Kasumi-1 (cell line): ENCODE measurements at places on chromosomes 4 and X.

- no peak for DNase-seq
Observed at GRCh38 chr4:20127626-20128025, 124.1 kb upstream of the SLIT2 start.

GRCh38 chr4:88792268-88792781, 94.7 kb upstream of the NAP1L5 start:
- DNase-seq, result no peak

DNA sequence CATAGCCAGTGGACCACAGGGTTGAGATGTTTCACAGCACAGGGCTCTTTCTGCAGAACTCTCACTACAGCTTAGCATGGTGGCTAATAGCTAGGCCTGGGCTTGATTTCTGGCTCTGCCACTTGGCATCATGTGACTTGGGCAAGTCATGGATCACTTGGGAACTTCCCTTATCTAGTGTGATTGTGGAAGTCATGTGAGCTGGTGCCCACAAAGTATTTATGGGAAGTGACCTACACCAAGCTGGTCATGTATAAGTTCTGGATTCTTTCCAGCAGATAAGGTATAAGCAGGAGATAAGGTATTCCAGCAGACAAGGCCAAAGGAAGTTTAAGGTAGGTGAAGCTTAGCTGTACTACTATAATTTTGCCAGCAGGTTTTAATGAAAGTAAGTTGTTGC, 61.0 kb downstream of the REELD1 start:
- peak; percentile 11 for DNase-seq

DNA sequence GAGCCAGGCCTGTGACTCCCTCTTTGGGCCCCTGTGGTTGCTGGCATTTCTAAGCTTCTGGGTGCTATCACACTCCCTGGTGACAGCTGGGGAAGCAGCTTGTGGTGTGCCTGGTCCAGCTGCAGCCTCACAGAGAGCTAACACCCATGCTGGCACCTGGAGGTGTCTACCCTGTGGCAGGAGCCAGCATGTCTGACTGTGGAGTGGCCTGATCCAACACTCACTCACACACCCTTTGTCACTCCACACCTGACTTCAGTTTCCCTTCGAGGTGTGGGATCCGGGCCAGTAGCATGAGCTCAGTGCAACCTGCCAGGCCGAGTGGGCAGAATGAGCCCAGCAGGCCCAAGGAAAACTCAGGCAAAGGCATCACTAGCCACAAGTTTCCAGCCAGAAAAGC, 67.5 kb downstream of the TECRL start:
- no peak for DNase-seq

DNA sequence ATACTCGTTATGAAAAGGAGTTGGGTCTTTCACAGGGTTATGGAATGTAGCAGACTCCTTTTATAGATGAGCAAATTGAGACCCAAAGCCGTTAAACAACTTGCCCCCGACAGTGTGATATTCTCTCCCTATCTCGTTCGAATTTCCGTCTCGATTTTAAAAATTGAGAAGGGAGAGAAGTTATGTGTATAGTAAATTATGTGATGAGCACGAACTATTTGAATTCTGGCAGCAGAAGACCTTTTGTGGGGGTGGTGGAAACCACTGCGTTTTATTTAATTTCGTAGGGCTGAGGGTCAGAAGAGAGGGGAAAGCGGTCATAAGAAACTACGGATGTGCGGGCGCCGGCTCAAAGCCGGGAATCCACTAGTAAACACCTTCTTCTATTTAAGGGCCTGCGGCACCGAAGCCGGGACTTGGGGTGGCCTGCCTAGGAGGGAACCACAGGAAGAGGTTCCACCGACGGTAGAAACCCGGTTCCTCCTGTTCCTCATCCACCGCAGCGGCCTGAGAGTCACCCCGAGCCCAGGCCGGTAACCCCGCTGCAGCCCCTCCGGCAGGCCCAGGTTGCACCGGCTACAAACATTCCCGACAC, 1.5 kb upstream of the DDX3X start:
- DNase-seq, result no peak

DNA sequence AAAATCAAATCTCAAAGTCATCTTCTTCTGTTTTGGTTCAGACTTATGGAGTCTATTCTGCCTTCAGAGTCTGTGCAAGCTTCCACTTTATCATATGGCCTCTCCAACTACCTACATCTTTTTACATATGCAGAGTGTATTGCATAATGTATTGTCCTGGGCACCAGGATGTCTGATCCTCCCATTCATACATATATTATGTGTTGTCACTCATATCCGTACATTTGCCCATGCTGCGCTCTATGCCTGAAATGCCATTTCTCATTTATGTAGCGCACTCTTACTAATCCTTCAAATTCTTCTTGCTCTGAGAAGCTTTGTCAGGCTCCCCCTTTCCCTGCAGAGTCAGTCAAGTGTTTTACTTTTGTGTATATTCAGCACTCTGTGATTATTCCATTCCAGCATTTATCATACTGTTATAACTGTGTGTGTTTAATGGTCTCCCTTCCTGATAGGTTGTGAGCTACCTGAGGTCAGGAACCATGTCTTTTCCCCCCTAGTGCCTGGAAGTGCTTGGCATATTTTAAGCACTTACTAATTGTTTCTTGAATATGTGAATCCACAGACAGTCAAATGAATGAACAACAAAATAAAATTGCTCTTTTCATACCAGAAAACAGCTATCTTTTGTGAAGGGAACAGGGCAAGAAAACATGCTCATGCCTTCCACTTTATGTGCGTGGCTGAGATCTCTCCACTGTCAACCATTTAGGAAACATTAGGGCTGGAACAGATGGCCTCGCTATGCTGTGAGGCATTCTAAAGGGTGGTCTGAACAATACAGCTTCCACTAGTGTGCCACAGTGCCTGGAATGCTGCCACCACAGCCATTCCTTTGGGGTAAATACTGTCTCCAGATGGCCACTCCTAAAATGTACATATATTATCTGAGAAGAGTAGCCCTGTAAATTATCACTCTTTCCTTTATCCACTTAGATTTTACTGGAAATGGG, 81.8 kb downstream of the GLUD2 start:
- DNase-seq, result no peak

GRCh38 chr4:153114771-153115321, 89.4 kb upstream of the TRIM2 start:
- no peak for DNase-seq

GRCh38 chr4:12203945-12204344, 775.3 kb upstream of the HS3ST1 start:
- DNase-seq, result no peak

DNA sequence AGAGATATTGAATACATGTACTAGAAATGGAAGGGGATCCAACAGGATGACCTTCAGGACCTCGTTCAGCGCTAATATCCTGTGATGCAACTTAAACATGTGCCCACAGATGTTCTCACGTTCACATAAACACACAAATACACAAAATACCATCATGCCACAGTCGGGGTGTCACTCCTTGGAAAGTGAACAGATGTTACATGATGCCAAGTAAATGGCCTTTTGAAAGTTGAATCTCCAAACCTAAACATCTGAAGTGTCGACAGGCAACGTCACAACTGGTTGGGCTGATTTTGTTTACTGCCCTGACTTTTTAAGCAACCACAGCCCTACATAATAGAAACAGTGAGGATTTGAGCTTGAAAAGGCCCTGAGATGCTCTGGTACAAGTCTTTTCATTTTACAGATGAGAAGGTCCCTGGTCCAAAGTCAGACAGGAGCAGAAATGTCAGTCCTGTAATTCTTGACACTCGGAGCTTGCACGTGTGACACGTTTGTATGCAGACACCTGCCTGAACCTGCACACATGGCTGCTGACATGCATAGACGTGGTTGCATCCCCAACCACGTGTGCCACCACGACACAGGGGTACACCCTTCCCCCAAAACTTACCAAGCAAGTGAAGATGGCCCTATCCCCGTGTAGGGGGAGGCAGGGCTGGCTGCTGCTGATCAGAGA, 23.5 kb upstream of the BCORL1 start:
- DNase-seq, result no peak

- no peak for DNase-seq
Observed at GRCh38 chrX:96703816-96704215, 19.2 kb downstream of the DIAPH2 start.

DNA sequence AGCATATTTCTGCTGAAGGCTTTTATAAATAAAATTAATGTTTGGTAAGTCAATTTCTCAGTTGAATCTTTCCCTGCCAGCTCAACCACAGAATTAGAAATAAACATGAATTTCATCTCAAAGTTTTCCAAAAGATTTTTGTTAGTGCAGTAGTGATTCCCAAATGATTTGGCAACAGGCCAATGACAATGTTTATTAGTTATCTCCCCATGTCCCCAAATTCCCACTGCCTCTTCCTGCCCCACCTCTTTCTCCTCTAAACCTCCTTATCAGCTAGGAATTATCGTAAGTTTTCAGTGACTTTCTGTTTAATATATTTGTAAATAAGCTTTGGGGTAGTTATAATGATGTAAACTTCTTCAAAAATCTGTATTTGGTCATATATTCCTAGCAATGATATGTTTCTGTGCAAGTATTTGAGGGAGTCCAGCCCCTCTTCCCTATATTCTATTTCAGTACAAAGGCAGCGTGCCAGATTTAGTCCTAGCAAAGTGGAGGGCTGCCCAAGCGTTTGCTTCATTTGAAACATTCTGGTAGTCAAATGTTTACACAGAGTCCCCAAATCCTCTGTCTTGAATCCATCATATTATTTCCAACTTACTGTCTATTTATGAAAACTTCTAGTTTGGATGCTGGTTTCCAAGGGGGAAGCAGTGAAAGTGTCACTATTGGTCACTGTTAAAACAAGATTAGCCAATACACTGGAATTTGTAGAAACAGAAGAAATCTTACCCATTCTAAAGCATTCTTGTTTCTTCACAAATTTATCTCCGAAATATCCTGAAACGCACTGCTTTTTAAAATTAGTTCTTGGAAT, 33.7 kb upstream of the ANKRD50 start:
- no peak for DNase-seq

GRCh38 chr4:156889616-156890594, 81.7 kb downstream of the PDGFC start:
- no peak for DNase-seq

- no peak for DNase-seq
Observed at GRCh38 chr4:46032056-46032455, 91.8 kb downstream of the GABRG1 start.

DNA sequence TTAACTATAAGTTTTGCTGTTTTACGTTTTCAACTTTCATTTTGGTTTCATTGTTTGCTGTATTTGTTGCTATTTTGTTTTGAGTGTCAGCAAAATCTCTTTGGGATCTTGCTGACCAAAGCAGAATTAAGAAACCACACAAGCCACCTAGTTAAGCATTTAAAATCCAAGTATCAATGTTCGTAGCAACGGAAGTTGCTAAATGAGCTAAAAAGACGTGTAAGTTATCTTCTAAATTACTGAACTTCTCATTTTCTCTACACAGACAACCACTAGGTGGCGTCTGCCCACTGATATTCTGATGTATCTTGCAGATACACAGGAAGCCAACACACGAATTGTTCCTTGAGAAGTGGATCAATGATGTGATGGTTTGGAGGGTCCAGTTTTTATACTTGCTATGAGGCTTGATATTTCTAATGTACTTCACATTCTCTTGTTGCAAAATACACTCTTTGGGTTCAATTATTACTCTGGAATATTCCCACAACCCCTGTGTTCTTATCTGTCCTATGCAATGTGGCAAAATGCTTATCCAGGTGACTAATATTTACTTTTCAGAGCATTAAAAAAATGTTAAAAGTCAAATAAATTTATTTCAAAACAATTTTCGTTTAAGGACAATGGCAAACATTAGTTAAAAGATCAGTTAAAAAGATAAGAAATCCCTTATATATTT, 250.5 kb downstream of the TECRL start:
- DNase-seq, result peak; percentile 83

- DNase-seq, result no peak
Observed at GRCh38 chrX:46597771-46598170, 24.2 kb downstream of the CHST7 start.

GRCh38 chr4:1728061-1728980, 7.0 kb downstream of the TACC3 start:
- DNase-seq, result no peak

DNA sequence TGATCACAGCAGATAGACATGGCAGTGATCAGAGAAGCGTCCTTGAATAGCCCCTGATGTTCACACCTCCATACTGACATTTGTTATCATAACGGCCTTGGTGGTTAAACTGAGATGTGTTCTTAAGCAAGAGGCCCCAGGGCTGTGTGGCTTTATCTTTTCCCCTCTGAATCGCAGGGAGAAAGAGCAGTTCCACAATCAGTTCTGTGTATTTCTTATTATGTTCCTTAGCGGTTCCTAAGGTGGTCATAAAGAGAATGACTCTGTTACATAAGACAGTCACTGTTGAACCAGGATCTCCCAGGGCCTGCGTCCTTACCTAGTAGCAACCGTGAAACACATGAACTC, 52.8 kb upstream of the CBR4 start:
- no peak for DNase-seq

- no peak for DNase-seq
Observed at GRCh38 chrX:11129534-11130105, 18.5 kb downstream of the HCCS start.

DNA sequence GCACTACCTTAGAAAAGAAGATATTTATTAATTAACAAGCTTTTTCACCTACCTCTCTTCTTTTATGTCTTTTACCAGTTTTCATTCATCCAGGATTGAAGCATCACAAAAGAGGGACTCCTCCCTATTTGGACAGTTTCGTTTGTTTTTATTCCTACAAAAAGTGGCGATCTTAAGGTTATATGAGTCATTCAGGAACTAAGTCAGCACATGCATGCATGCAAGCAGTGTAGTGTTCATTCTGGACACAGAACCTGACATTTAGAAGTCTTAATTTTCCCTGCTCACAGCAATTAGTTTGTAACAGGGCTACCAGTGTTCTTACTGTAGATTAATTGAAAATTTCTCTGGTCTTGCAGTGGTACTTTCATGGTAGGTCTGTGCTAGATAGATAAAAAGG, 47.9 kb upstream of the QRFPR start:
- no peak for DNase-seq

GRCh38 chr4:1749826-1750225, 28.5 kb downstream of the TACC3 start:
- DNase-seq, result no peak

DNA sequence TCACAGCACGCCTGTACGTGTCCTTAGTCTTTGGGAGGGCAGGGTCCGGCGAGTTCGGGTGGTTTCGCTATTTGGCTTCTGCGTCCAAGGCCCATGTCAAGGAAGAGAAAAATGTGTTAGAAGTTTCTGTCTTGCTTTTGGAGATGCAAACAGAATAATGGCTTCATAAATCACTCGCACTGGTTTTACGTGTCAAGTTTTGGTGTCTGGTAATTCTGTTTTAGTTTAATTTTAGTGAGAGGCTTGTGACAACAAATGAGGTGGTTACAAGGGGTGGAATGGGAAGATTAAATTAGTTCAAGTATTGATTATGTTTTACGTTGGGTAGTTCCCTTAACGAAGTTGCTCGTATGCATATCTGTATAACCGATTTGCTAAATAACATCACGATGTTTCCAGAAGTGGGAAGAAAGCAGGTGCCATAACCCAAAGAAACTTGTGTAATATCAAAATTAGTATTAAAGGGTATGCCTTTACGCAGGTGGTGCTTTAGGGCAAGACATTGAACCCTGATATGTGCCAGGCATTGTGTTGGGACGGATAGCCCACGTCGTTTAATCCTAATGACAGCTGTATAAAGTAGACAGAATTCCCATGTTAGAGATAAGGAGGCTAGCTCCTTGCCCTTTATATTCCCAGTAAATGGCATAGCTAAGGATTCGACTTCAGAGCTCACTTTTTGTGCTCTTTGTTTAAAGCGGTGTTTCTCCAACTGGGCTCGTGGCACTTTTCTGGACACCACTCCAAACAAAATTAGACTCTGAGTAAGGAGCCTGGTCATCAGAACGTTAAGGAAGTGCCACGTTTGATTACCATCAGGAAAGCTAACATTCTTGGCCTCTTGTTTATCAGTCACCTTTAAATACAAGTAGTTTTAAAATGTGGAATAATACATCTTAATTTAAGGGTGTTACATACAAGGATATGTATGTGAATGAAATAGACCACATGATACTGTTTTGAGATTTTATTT, 843 bp downstream of the RPL34 start:
- no peak for DNase-seq
